Heart left ventricle (tissue), 16 donors: ENCODE measurements at places on chromosomes 2 and 18. TPM values are rescaled to one million over a fixed set of nuclear protein-coding genes. Genes with fewer than 3 reads are reported as not detected.

The SALL3 gene
- not detected for total RNA-seq

The KCNG3 gene
- total RNA-seq: not detected

DNA sequence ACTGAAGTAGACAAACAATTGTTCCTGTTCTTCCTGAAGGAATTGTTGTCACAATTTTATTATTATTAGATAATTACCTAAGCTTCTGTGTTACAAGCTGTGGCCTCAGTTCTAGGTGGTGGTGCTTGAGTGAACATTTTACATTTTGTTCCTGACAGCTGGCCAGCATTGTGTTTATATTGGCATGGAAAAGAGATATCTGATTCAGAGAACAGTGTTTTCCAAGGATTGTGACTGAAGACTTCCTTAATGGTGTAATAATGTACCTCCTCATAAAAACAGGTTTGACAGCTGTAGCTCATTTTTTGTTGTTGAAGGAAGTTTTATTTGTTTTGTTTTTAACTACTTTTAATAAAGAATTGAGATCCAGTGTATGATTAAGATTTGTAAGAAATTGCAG is 95.2 kb downstream of the EPB41L5 start:
- DNase-seq: peak; percentile 29

GRCh38 chr2:190553254-190553653 is 18.7 kb upstream of the NEMP2 start:
- no peak for DNase-seq

GRCh38 chr18:10143596-10143995 is 229.8 kb downstream of the VAPA start:
- no peak for DNase-seq

- DNase-seq: no peak
Observed at GRCh38 chr2:129847043-129847442, 132.4 kb upstream of the RAB6C start.

- DNase-seq: no peak
Observed at GRCh38 chr2:206939340-206939739, at the start of gene CPO. CPO (plus strand) TSS chr2:206939518; CDS start chr2:206939600, 82 bp downstream.

GRCh38 chr2:190763901-190764514 is 115.1 kb downstream of the NAB1 start:
- no peak for DNase-seq

DNA sequence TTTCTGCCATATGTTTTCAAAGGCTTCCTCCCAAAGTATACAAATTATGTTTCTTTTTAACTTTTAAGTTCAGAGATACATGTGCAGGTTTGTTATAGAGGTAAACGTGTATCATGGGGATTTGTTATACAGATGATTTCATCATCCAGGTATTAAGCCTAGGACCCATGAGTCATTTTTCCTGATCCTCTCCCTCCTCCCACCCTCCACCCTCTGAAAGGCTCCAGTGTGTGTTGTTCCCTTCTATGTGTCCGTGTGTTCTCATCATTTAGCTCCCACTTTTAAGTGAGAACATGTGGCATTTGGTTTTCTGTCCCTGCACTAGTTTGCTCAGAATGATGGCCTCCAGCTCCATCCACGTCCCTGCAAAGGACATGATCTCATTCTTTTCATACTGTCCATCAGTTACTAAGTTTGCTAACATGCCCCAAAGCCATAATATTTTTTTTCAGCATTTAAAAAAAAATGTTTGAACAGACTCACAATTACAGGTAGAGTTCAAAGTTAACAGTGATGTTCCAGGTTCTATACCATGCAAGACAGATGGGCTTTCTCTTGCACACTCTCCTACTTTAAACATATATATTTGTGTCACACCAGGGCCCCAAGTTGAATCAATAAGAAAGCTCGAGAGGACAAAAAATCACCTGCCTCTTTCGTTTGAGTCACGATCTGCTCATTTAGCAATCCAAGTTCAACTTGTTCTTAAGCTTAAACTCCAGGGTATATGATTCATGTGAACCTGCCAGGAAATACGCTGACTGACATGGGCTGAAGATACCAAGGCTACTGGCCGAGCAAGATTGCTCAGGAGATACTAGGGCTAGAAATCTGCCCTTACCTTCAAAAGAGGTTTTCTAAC is 77.6 kb downstream of the AP1S3 start:
- no peak for DNase-seq

DNA sequence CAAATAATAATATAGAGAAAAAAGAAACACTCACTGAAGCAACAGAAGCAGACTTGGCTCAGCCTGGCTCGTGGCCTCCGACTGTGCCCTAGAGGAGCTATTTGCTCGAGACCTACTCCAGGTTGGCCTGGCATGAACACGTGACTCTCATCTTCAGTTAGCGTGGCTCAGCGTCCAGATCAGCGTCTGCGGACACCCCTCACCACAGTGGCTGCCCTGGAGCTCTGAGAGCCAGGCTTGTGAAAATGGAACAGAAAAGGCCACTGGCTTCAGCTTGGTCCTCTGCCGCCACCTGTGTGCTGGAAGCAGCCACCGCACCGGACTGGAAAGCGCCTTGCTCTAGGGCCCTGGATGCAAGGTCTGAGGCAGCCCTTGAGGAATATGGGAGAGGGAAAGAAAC is 1184.0 kb upstream of the GYPC start:
- DNase-seq: no peak

GRCh38 chr2:237319086-237319820 is 94.7 kb downstream of the COL6A3 start:
- no peak for DNase-seq
